Renal cortical epithelial cell (primary cell): ENCODE measurements at places on chromosomes 2 and 18. TPM values are rescaled to one million over a fixed set of nuclear protein-coding genes. Genes with fewer than 3 reads are reported as not detected.

DNA sequence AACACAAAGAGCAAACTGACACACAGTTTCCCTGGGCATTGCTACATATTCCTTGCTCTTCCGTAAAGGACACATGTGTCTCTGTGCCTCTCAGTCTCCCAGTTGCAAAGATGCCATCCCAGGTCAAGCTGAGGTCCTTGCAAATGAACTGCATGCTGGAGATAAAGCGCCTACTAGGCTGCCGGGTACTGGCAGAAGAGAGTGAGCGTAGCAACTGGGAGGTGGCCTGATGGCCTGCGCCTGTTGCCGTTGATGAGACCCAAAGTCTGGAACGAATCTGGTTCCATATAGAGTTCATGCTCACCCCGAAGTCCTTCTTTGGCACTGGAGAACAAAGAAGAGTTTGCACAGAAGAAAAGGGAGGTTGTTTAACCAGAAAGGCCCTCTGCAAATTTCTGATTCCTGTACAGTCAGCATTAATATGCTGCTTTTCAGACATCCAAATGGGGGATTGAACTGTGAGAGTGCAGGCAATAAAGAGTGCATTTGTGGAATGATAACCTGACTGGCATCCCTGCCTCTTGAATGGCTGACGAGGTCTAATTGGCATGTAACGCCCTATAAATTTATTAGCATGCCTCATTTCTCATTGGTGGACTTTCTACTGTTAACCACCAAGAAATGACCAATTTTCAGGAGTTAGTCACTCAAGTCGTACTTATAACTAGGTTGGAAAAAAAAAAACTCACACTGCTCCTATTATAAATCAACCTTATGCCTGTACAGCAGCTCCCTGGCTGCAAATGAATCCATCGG lies 78.7 kb downstream of the GBX2 start:
- peak; percentile 61 for DNase-seq

DNA sequence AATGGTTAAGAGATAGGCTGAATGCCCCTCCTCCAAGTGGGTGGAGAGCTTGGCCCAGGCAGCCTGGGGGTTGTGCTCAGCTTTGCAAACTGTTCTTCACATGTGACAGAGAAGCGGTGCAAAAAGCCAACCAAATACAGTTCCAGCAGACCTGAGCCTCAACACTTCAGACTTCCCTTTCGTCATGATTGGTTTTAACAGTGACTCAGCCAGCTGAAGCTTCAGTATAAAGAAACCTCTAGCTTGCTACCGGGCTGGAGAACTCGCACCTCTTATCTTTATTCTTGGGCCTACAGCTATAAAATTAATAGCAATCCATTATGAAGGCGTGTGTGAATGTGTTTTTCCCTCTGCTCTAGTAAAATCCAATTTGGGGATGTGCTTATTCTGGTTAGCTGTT lies 20.0 kb downstream of the SETBP1 start:
- peak; percentile 81 for DNase-seq

- no peak for DNase-seq
Observed at GRCh38 chr2:222651718-222652418, 4.0 kb downstream of the FARSB start.

RAB17 gene
- 9.9 and 11.9 TPM in 2 replicates for total RNA-seq

GPBAR1 gene
- 0.65 TPM in 1 of 2 replicates, not detected in the other for total RNA-seq

ZBTB7C gene
- total RNA-seq = 0.17 and 0.99 TPM in 2 replicates
